ENCODE measurements at places on chromosomes 1 and 21.

- DNase-seq, result no peak
Measured at GRCh38 chr1:204348722-204349121, 11.0 kb downstream of the PLEKHA6 start.

GRCh38 chr1:59482986-59483385, 186.1 kb downstream of the FGGY start:
- DNase-seq, result no peak

DNA sequence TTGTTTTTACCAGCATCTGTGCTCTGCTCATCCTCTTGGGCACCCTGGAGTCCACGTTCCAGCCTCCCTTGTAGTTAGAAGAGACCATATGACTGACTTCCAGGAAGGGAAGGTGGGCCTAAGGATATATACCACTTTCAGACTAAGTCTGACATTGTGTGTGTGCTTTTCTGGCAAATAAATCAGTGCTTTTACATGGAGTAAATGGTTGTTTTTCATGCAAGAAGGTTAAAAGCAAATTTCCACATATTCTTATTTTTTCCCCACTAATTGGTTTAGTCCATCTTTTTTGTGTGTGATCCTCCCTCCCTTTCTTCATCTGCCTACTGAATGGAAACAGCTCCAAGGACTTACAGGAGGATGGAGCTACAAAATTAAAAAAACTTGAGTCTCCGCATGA, 119.8 kb downstream of the TBX15 start:
- no peak for DNase-seq

DNA sequence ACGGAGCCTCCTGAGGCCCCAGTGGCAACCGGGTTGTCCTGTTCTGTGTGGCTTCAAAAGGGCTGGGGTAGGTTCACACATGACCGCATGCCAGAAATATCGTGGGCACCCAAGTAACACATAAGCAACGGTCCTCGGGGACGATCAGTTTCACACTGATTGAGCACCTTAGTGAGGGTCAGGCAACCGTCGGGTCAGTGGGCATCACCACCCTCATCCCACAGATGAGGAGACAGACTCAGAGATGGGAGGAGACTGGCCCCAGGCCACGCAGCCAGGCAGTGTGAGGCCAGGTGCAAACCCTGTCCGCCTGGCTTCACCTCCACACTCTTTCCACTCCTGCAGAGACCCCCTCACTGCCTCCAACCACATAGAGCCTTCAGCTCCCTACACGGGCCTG, 309.8 kb downstream of the MATN1 start:
- no peak for DNase-seq

GRCh38 chr21:35635261-35635660, 425.1 kb downstream of the SETD4 start:
- DNase-seq, result no peak

- no peak for DNase-seq
Measured at GRCh38 chr1:116808848-116809508, 54.7 kb downstream of the CD2 start.

- no peak for DNase-seq
Measured at GRCh38 chr1:53576381-53576801, 117.2 kb downstream of the DMRTB1 start.

GRCh38 chr1:30645807-30646206, 77.6 kb downstream of the MATN1 start:
- DNase-seq, result no peak

- DNase-seq, result no peak
Measured at GRCh38 chr1:70475023-70475422, 64.0 kb downstream of the CTH start.

DNA sequence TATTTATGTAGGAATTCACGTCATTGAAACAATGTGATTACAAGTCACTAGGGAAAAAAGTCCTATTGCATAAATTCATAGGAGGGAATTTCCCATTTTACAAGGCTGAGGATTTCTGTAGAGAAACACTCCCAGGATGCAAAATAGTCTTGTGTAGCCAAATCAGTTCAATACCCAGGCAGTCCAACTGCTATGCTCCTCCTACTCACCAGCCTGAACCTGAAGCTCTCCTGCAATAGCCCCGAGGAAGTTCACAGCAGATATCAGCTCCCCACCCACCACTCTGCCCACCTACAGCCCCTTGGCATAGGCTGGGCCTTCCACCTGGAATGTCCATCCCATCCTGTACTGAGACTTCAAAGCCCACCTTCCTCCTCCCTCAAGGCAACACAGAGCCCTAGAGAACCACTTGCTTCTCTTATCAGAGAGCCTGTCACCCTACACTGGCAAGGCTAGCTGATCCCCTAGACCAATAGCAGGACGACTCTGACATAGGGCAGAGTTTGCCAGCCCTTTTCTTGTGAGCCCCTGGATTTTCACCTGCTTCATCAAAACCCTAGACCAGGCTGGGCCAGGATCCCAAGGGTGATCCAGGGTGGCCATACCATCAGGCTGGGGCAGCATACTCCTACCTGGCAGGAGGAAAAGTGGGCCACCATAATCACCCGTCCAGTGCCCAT, 1.5 kb downstream of the LSS start:
- DNase-seq, result no peak

DNA sequence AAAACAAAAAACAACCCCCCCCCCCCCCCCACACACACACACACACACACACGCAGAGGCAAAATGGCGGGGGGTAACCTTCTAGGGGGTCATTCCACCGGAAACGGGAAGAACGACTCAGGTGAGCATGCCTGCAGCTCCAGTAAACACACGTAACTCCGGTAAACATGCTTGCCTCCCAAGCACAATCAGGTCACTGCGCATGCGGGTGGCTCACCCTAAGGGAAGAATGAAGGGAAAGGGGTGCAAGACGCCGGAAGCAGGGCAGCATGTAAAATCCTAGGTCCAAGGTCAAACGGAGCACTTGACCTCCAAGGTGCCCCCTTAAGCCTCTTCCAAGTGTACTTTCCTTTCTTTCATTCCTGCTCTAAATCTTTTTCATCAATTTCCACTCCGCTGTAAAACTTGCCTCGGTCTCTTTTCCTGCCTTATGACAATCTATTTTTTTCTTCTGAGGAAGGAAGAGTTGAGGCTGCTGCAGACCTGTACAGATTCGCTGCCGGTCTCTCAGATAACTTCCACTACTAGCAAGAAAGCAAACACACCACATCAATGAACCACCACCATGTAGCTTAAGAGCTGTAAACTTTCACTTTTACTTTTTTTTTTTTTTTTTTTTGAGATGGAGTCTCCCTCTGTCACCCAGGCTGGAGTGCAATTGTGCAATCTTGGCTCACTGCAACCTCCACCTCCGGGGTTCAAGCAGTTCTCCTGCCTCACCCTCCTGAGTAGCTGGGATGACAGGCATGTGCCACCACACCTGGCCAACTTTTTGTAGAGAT, 21.0 kb upstream of the CBR3 start:
- no peak for DNase-seq

- DNase-seq, result no peak
Measured at GRCh38 chr1:16926491-16927073, 4.9 kb downstream of the CROCC start.

DNA sequence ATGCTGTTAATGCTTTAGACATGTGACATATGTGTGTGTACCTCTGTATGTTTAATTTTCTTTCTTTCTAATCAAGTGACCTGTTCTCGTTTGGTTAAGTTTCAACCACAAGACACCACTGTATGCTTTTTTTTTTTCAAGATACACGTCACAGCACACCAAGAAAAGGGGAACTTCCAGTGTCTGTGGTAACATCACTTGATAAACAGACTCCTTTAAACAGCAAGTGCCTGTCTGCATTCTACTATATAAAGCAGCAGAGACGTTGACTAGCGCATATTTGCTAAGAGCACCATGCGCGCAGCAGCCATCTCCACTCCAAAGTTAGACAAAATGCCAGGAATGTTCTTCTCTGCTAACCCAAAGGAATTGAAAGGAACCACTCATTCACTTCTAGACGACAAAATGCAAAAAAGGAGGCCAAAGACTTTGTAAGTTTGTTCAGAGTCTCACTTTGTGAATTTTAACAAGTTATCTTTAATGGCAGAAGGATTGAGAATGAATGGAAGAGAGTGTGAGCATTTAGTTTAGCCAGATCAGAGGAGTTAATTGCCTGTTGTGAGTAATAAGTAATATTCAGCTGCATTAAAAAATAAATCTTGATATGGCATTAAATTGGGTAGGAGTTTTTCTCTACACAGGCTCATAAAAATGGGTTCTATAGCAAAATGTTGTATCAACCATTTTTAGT, at the start of gene RGS1:
Gene RGS1, plus strand, starts transcription at position 275 of the 691 bp plus-strand sequence. Its CDS starts 20 bp downstream, at position 295.
- DNase-seq, result no peak

DNA sequence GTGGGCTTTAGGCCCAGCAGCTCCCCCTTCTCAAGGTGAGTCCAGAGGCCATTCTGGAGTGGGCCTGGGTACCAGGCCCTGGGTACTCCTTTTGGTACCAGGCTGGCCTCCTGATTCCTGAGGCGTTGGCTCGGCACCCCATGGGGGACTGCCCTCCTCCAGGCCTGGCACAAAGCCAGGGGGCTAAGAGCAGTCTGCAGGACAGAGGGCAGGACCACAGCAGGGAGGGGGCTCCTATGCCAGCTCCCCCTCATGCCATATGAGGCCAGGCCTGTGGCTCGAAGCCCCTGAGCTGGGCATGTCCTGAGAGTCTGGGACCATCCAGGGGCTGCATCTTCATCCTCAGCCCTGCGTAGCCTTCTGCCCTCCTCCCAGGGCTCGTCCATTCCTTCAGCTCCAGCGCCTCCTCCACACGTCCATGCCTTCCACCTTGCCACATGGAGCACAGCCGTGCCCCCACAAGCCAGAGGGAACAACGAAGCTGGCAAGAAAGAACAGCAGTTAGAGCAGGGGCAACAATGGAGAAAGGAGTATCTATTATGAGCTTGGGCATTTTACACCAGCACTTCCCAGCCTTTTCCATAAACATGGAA, 3.2 kb downstream of the PHLDA3 start:
- DNase-seq, result no peak

DNA sequence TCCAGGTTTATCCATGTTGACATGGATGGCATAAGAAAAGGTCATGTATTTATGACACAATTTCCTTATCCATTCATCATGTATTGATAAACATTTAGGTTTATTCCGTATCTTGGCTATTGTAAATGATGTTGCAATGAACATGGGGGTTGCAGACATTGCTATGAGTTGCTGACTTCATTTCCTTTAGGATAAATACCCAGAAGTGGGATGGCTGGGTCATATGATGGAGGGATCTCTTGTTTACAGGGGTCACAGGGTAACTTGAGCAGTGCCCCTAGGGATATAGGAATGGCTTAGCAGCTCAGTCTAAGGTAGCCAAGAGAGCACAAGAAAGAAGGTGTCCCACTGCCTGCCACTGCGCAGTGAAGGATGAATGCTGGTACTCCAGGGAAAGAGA, 229.6 kb upstream of the COA6 start:
- DNase-seq, result no peak

GRCh38 chr1:21724570-21724969, 55.4 kb upstream of the RAP1GAP start:
- DNase-seq, result no peak
